ENCODE measurements at places on chromosomes 12 and 14.

DNA sequence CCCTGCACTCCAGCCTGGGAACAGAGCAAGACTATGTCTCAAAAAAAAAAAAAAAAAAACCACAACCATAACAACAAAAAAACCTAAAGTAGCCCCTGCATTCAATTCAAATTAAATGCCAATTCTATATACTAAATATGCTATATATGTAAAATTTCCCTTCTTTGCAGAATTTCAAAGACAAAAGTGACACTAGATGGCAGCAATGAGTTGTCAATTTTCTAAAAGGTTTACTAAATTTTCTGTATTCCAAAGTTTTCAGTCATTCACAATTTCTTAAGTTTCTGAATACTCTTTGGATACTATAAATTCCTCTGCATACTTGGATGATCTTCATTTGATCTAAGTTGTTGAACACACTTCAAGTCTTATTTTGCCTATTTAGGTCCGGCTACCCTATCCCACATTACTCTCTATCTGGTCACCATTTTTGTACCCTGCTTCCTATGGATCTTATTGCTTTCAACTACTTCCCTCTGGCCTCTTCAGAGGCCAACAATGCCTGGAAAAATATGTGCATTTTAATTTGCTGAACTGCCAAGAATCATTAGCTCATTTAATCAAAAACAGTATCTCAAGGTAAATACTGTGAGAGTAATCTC lies 27.9 kb downstream of the HNRNPC start:
- peak; percentile 27 for DNase-seq

- peak; percentile 88 for DNase-seq
Observed at GRCh38 chr14:103628221-103628683, 759 bp upstream of the KLC1 start.

GRCh38 chr12:510071-510825 lies 50.5 kb downstream of the B4GALNT3 start:
- no peak for DNase-seq

DNA sequence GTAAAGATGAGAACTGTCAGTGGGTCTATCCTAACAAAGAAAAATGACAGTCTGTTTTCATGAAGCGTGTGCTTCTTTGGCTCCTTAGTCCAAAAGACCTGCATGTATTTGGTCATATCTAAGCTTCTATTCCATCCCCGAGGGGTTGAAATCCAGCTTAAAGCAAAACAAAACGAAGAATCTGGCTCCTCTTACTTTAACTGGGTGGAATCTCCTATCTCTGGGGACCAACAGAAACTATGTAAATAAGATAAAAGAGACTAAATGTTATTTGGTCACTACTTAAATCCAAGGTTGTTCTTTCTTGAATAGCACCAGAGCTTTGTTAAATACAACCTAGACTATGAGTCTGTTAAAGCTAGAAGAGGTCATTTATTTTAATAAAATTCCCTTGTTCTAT lies 9.4 kb downstream of the IGF1 start:
- DNase-seq, result no peak

GRCh38 chr14:61187196-61187905 lies 93.8 kb downstream of the TMEM30B start:
- DNase-seq, result no peak

DNA sequence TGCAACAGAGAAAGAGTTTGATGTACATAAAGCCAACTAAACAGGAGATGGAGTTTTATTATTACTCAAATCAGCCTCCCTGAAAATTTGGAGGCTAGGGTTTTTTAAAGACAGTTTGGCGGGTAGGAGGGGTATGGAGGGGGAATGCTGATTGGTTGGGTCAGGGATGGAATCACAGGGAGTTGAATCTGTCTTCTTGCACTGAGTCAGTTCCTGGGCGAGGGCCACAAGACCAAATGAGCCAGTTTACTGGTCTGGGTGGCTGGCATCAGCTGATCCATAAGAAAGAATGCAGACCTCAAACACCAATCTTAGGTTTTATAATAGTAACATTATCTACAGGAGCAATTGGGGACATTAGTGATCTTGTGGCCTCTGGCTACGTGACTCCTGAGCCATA lies 64.9 kb downstream of the RIN3 start:
- no peak for DNase-seq

GRCh38 chr12:77122236-77122635 lies 56.9 kb upstream of the E2F7 start:
- DNase-seq, result no peak

- no peak for DNase-seq
Observed at GRCh38 chr14:61940666-61941420, 178.6 kb downstream of the SNAPC1 start.

DNA sequence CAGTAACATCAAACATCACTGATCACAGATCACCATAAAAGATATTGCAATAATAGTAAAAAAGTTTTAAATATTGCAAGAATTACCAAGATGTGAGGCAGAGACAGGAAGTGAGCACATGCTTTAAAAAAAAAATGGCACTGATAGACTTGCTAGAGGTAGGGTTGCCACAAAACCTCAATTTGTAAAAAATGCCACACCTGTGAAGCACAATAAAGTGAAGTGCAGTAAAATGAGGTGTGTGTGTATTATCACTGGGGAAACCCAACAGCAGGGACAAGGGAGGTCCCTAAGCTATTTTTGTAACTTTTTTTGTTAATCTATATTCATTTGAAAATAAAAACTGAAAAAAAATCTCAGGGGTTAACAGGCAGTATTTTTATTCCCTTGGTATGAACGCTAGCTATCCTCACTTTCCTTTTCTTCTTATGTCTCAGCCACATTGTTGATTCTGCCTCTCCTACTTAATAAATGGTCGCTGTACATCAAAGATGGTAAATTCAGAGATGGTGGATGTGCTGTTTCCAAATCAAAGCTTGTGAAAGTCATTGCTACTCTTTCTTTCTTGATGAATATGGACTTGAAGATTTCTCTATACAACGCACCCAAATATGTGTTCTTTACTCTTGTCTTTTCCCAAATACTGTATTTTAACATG lies 14.0 kb upstream of the KLRD1 start:
- DNase-seq, result no peak

Measured in inflammatory macrophage treated with lipopolysaccharide for 4 hours (primary cell).